Left forelimb (tissue), 1 donor: ENCODE measurements at places on chromosomes 3 and 15.

DNA sequence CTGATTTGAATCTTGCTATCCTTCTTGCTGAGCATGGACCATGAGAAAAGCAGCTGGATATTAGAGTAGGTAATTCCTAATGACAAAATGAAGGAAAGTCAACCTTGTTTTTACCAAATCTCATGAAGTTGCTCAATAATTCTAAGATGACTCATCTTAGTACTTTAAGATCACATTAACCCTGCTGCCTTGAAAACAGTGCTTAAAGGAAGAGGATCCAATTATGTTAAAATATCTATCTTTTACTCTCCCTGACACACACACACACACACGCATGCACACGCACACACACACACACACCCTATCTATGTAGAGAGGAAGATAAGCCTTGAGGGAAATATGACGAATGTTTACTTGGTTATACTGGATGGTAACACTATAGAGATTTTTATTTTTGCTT lies 16.0 kb upstream of the MYO1E start:
- DNase-seq = no peak

- no peak for DNase-seq
Observed at GRCh38 chr15:28985691-28986090, 99.9 kb downstream of the APBA2 start.

- no peak for DNase-seq
Observed at GRCh38 chr3:188839187-188839695, 332.5 kb upstream of the TPRG1 start.

GRCh38 chr3:139299261-139300132 lies 44.3 kb upstream of the MRPS22 start:
- DNase-seq = no peak

DNA sequence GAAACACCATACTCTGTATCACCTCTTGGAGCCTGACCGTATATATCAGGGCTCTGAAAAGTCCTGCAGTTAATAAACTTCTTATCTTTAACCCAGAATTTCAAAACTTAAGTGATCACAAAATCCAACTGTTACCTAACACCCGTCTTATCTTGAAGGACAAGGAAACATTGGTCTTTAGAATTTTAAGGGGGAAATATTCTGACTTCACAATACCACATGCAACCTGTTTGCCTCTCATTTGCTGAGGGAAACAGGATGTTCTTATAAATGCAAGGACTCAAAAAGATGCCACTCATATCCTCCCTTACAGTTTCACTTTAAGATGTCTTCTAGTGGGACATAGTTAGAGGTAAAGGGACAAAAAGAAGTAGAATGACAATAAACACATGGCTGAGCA lies 67.9 kb downstream of the CRTC3 start:
- no peak for DNase-seq
